ENCODE measurements at places on chromosomes 2 and 18. TPM values are rescaled to one million over a fixed set of nuclear protein-coding genes. Genes with fewer than 3 reads are reported as not detected.

- DNase-seq, result no peak
Observed at GRCh38 chr18:47411159-47411558, 159.7 kb upstream of the SKOR2 start.

GRCh38 chr18:58394046-58394445 lies 234.8 kb downstream of the ALPK2 start:
- DNase-seq, result no peak

GRCh38 chr2:171523088-171524017 lies 1.1 kb downstream of the CYBRD1 start:
- DNase-seq, result peak; percentile 67

- DNase-seq, result no peak
Observed at GRCh38 chr2:100178864-100179263, 36.5 kb upstream of the AFF3 start.

- no peak for DNase-seq
Observed at GRCh38 chr18:11847811-11848210, 3.4 kb upstream of the CHMP1B start.

The KCNJ3 gene
- polyA plus RNA-seq, result 6.9 TPM
